ENCODE measurements at places on chromosomes 13 and 19. TPM values are rescaled to one million over a fixed set of nuclear protein-coding genes. Genes with fewer than 3 reads are reported as not detected.

- DNase-seq: no peak
Measured at GRCh38 chr13:102280366-102280765, 121.5 kb downstream of the FGF14 start.

GRCh38 chr13:46666727-46667456 is 113.9 kb downstream of the LRCH1 start:
- no peak for DNase-seq

DNA sequence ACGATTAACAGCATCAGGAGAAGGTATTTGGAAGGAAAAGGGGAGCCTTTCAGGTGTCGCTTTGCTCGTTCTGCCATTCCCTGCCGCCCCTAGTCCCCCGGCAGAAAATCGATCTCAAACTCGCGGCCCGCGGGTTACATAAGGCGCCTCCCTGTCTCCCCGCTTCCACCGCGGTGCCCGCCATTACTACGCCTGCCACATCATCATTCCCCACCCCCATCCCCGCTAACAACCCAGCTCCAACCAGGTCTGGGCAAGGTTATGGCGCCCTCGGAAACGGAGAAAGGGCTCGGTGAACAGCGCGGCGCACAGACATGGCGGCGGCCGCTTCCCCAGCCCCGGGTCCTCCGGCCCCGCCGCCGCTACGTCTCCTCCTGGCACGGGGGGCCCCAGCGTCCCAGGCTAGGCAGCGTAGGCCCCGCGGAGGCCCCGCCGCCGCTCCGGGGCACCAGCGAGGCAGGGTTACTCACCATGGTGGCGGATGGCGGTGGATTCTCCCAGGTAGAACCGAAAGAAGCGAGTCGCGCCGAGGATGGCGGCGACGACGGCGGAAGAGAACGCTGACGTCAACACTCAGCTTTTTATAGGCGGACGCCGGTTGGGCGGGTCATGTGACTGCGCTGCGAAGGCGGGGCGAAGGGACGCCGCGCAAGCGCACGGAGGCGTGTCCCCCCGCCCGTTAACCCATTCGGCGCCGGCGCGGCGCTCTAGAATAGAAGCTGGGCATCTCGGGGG is at the start of gene EEF2:
Gene EEF2 (minus strand): TSS at position 556 of the 735 bp plus-strand sequence. CDS start 83 bp downstream, at position 473.
- peak; percentile 96 for DNase-seq

GRCh38 chr13:50999641-51000040 is 90.0 kb downstream of the RNASEH2B start:
- DNase-seq: no peak

DNA sequence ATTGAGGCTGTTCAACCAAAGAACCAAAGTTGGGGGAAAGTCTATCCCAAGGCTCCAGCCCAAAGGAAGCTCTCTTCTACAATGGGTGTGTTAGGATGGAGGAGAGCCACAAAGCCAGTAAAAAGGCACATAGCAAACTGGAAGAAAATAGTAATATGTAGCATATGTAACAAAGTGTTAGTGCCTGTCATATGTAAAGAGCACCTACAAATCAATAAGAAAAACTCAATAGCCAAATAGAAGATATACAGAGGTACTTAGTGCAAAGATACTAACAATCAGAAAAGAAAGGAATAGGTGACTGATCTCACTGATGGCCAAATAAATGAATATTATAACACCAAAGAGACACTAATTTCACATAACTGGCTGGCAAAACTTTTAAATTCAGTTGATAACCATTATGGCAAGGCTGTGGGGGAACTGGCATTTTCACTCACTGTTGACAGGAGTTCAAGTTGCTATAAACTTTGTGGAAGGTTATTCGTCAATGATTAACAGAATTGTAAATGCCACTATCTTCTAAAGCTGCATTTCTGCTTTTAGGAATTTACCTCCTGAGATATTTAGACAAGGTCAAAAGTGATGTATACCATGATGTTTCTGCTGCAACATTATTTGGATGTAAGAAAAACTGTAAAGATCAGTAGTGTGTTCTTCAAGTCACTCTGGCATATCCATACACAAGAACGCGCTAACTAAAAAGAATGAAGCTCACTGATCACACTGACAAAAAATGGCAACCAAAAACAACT is 110.8 kb downstream of the GNG7 start:
- no peak for DNase-seq

- peak; percentile 33 for DNase-seq
Measured at GRCh38 chr13:21673789-21674489, 3.1 kb downstream of the FGF9 start.

DNA sequence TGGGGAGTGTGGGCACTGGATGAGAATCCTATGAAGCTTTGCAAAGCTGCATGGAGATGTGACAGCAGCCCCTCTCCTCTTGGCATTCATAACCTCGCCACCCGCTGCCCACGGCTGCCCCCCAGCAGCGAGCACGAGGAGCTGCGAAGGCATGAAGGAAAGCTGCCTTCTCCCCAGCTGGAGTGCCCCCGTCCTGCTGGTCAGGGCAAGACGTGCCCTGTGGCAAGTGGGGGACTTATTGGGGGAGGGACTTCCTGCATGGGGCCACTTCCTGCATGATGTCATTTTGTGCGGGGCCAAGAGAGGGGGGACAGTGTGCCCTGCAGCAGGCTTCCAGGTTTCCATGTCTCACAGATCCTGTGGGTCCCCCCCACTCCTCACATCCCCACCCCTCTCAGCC is 85.9 kb downstream of the TSHZ3 start:
- no peak for DNase-seq

- no peak for DNase-seq
Measured at GRCh38 chr13:21595546-21595822, 8.5 kb downstream of the MICU2 start.

GRCh38 chr13:77800219-77800618 is 102.7 kb downstream of the SLAIN1 start:
- DNase-seq: no peak

- DNase-seq: no peak
Measured at GRCh38 chr13:89458456-89458855, 1787.3 kb downstream of the SLITRK5 start.

DNA sequence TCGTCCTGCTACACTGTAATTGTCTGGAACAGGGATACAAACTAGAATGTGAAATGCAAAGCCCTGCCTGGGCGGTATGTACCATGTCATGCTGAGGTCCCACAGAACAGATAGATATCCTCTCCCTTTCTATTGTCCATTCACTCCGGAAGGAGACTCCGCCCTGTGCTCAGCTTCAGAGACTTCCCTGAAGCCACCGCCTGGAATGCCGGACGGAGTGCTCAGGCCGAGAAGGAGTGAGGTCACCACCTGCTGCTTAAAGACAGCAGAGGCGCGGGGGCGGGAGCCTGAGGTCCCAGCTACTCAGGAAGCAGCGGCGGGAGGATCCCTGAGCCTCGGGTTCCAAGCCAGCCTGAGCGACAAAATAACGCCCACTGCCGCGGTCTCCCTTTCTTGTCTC is 890 bp upstream of the ZNF611 start:
- no peak for DNase-seq

- no peak for DNase-seq
Measured at GRCh38 chr13:65727070-65727469, 1503.1 kb downstream of the PCDH9 start.

Gene BRCA2
- 1.9 TPM for total RNA-seq

Gene SIGLEC7
- 0.20 TPM for total RNA-seq

All from CD4-positive, alpha-beta T cell (primary cell).